ENCODE measurements at places on chromosomes 2 and 18. TPM values are rescaled to one million over a fixed set of nuclear protein-coding genes. Genes with fewer than 3 reads are reported as not detected.

DNA sequence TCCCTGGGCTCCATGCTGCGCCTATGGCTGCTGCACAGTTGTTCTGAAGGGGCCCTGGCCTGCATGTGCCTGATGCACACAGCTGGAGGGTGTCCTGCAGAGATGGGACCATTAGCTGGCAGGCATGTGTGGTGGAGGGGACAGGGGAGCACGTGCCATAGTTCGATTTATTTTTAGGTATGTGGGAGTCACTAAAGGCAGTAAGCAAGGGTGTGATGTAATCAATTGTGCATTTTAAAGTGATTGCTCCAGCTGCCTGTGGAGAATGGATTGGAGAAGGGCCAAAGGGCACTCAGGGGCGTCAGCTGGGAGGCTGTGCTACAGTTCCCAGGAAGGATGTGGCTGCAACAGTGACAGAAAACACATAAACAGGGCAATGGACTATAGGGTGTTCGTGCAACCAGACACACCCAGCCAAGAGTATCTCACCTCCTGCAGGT lies 205.1 kb downstream of the ARL4C start:
- DNase-seq: peak; percentile 55

GRCh38 chr2:16260041-16260830 lies 319.9 kb downstream of the MYCN start:
- no peak for DNase-seq

DNA sequence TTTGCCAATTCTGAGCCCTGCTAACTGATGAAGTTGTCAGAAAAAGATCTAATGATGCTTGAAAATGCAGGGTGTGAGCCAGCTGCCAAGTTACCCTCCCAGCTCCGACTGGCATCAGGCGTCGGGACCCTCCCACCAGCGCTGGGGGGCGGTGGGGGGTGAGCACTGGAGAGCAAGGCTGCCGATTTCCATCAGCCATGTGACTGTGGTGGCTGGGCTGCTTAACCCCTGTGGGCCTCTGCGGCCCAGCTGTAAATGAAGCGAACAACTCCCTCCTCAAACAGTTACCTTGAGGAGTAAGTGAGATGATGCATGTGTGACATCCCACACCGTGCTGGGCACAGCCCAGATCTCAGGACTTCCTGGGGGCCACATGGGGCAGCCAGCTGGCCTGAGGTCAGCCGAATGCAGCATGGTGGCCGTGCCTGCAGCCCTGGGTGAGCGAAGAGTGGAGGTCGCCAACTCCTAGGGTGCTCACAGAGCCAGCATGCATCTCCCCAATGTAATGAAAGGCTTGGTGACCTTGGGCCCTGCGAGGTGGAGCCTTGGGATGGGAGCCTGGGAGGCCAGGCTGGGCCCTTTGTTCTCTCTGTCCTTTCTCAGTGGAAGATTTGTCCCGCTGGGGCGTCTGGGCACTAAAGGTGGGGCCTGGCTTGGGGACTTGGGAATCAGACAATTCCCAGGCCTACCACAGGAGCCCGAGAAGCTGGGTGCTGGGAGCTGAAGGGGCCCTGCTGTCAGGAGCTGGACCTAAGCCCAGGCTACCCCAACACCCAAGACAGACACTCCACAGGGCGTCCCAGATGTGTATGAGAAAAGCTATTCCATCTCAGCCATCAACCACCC lies 25.1 kb downstream of the CIB4 start:
- no peak for DNase-seq

DNA sequence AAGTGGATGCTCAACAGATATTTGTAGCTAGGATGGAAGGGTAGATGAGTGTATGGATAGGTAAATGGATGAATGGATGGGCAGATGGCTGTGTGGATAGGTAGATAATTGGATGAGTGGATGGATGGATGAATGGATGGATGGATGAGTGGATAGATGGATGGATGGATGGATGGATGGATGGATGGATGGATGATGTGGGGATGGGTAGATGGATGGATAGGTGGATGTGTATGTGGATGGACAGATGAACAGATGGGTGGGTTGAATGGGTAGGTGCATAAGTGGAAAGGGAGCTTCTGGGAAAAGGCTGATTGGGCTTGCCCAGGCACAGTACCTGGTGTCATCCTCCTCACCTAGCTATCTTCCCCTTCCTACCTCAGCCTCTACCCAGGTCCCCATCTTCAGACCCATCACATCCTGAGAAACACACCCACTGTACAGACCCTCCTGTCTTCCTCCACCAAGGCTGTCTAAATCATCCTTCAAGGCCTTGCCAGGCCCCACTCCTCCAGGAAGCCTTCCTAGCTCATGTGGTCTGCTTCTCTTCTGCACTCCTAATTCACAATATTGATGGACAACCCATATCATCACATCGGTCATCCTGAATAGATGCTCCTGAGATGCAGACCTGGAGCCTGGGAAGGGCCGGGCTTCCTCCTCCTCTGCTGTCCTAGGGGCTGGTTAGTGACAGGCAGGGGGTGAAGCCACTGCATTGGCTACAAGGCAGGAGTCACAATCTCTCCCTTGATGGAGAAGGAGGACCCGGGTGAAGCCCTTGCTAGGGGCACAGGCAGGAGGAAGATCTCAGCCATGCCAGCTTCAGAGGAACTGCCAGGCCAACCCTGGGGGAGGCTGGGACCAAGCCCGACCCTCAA lies 49.4 kb downstream of the SMAD7 start:
- no peak for DNase-seq

DNA sequence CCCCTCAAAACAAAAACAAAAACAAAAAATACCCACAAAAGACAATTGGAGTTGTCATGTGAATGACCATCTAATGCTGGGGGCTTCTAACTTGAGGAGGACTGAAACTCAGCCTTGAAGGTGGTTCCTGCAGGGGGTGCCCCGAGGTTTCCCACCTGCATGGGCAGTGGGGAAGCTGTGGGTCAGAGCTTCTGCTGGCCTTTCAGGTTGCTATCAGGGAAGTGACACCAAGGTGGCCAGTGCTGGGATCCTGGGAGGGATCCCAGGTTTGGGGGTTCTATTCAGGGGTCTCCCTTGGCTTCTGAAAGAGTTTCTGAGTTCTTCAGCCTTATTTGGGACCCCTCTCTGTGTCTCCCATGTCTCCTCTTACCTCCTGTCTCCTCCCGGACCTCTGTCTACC lies 62.8 kb downstream of the LDLRAD4 start:
- DNase-seq: no peak

DNA sequence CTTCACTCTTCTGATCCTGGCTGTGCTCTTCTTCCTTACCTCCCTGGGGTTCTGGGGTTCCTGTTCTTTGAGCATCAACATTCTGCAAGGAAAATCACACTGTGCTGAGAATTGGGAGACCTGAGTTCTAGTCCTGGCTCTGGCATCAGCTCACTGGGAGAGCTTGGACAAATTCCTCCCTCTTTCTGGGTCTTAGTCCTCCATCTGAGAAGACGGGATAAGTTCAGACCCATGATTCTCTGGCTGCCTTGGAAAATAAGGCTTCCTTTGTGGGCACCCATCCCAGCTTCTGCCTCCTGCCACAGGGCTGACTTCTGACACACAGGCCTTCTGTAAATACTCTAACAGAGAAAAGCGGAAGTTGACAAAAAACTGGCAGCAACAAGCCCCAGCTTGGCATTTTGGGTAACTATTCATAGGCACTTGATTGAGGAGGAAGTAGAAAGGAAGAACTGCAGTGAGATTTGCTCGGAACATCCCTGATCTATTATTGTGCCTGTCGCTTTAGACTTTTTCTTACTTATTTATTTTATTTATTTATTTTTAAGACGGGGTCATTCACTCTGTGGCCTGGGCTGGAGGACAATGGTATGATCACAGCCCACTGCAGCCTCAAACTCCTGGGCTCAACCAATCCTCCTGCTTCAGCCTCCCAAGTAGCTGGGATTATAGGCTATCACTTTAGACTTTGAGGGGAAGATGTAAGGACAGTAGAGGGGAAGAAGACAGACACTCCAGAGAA lies 7.9 kb downstream of the PCBP1 start:
- peak; percentile 68 for DNase-seq

DNA sequence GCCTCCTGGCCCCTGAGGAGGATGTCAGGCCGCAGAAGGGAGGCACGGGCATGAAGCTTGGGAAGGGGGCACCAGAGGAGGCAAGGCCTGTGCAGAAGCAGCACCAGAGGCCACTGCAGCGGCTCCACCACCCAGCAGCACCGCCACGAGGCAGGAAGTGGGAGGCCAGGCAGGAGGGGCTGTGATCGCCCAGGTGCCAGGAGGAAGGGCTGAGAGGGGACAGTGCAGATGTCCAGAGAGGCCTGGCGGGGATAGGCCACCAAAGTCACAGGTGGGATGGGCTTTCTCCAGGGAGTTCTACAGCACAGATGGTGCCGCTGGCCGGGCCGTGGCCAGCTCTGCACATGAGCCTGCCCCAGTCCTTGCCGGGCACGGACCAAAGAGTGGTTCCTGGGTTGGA lies 6.0 kb upstream of the ALPI start:
- DNase-seq: peak; percentile 27

- DNase-seq: no peak
Observed at GRCh38 chr2:204329532-204329931, 215.7 kb upstream of the PARD3B start.

DNA sequence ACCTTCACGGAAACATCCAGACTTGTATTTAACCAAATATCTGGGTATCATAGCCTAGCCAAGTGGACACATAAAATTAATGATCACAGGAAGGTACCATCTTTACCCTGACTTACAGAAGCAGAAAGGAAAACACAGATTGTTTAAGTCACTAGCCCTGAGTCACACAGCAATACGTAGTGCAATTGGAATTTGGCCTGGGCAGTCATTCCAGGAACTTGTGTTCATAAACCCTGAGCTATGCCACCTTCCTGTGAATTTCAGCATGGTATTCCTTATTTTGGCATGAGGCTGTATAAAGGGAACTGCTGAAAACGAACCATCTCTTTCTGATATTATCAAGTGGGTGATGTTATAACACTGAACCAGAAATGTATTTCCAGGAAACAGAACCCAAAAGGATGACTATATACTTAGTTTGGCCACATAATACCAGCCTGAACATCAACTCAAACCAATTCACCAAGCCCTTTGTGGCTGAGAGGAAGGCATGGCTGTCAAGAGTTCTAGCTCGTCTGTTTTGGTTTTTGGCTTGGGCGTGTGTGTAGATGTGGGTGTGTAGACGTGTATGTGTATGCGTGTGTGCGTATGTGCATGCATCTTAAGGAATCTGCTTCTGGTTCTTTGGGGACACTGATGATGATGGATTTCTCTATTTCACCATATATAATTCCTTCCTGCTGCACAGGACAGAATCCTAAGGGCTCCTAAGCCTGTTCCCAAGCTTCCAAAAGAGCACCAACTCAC lies 533.4 kb upstream of the ID2 start:
- peak; percentile 7 for DNase-seq

The PIK3C3 gene
- 52.6 TPM for total RNA-seq

The VAMP8 gene
- 84.5 TPM for total RNA-seq

The ATOH8 gene
- total RNA-seq: not detected

The TMEM169 gene
- 0.76 TPM for total RNA-seq

The KCNG2 gene
- total RNA-seq: not detected

The YIPF4 gene
- total RNA-seq: 32.1 TPM

The AMER3 gene
- not detected for total RNA-seq

The NEURL3 gene
- total RNA-seq: not detected

The MPPE1 gene
- 22.4 TPM for total RNA-seq
